ENCODE measurements at places on chromosomes 7 and 10.

DNA sequence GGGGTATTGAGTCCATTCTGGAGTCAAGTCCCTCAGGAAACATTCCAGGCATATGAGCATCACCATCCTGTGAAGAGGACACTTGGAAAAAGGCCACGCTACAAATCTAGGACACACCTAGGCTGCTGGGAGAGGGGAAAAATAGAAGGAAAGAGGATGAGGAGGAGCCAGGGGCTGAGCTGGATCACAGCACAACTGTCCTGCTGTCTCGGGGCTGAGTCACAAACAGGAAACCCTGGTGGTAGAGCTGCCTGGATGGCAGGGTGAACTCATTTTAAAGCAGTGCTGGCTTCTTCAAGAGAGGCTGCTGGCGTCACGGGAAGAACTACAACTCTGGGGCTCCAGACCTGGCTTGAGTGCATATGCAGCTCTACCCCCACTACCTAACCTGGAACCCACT is 151.5 kb downstream of the RNF216 start:
- DNase-seq: peak; percentile 89

- DNase-seq: peak; percentile 33
These were observed 812 bp downstream of the DOCK1 start for GRCh38 chr10:126905776-126906703.

DNA sequence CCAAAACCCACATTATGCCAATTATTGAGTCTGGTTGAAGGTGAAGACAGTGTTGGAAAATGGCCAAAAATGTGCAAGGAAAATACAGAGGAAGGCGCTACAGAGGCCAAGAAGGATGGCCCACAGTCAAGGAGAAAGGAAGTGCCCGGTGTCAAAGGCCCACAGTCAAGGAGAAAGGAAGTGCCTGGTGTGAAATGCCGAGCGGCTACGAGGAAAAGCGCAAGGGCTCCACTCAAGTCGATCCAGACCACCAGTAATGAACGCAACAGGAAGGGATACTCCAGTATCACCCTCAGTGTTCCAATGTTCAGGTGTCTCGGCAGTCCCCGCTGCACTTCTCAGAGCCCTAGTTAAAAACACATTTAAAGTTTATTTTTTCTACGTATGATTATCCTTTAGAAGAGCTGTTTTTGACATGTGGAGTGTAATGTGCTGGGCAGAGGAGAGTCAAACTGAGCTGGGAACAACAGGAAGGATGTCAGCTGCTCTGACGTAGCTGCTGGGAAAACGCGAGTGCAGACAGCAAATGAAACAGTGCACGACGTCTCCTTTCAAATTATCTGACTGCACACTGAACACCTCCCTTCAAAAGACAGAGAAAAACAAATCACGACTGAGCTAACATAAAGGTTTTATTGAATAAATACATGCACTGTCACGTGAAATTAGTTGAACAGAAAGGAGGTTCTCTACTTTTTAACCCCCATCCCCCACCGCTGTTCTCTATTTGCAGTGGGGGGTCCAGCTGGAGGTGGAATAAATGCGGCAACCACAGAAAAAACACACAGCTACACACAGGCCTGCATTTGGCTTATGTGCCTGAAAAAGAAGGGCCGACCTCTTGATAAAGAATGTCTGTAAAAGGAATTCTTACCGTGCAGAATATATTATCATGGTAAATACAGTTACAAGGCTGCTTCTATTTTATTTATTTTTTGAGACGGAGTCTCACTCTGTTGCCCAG is 26.1 kb upstream of the NCAPG2 start:
- DNase-seq: no peak

DNA sequence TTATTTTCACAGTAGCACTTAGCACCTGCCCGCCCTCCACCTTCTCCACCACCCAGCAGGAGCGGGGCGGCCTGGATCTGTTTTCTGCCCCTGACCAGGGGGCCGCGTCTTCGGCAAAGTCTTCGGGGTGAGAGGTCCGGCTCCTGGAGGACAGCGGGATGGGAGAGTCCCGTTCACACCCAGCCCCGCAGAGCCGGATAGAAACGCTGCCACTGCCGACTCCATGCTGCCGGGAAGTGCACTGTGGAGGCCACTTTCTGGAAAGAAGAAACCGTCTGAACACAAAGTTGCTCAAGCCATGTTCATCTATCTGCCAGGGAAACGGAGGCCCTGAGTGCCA is 14.5 kb upstream of the ZNF273 start:
- DNase-seq: peak; percentile 23

Data from Daoy (cell line).